Lower lobe of right lung (tissue), 2 donors: ENCODE measurements at places on chromosomes 7 and 10. TPM values are rescaled to one million over a fixed set of nuclear protein-coding genes. Genes with fewer than 3 reads are reported as not detected.

DNA sequence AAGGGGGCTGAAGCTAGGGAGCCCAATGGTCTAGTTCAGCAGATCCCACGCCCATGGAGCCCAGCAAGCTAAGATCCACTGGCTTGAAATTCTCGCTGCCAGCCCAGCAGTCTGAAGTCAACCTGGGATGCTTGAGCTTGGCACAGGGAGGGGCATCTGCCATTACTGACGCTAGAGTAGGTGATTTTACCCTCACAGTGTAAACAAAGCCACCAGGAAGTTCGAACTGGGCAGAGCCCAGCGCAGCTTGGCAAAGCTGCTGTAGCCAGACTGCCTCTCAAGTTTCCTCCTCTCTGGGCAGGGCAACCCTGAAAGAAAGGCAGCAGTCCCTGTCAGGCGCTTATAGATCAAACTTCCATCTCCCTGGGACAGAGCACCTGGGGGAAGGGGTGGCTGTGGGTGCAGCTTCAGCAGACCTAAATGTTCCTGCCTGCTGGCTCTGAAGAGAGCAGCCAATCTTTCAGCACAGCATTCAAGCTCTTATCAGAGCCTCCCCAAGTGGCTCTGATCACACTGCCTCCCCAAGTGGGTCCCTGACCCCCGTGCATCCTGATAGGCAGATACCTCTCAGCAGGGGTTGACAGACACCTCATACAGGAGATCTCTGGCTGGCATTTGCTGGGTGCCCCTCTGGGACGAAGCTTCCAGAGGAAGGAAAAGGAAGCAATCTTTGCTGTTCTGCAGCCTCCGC, 167.8 kb downstream of the CCDC71L start:
- no peak overlapping the region for H3K4me3 ChIP-seq
- H3K27ac ChIP-seq = peak overlapping the region; percentile 41
- no peaks in the 10 kb centered on the region for H3K36me3 ChIP-seq
- H3K4me1 ChIP-seq = no peaks in the 10 kb centered on the region
- H3K27me3 ChIP-seq = no peaks in the 10 kb centered on the region

- no peaks in the 10 kb centered on the region for H3K27me3 ChIP-seq
- H3K4me3 ChIP-seq = no peak overlapping the region
- H3K27ac ChIP-seq = no peak overlapping the region
- no peak for DNase-seq
- peaks cover 24% of the 10 kb centered on the region for H3K4me1 ChIP-seq
Observed at GRCh38 chr10:58264780-58265179, 2.9 kb downstream of the IPMK start.

- H3K27me3 ChIP-seq = no peaks in the 10 kb centered on the region
- no peak overlapping the region for H3K4me3 ChIP-seq
- no peaks in the 10 kb centered on the region for H3K4me1 ChIP-seq
- no peak for DNase-seq
- H3K36me3 ChIP-seq = no peaks in the 10 kb centered on the region
Observed at GRCh38 chr10:59323831-59324401, 38.4 kb downstream of the FAM13C start.

Gene TSPAN33
- 9.5 TPM for total RNA-seq
